ENCODE measurements at places on chromosomes 1 and 21.
A peak's percentile ranks its signal among the peaks of the same experiment; 100 is the strongest.

- DNase-seq, result peak; percentile 9
Measured at GRCh38 chr1:88509379-88509778, 174.7 kb upstream of the PKN2 start.

DNA sequence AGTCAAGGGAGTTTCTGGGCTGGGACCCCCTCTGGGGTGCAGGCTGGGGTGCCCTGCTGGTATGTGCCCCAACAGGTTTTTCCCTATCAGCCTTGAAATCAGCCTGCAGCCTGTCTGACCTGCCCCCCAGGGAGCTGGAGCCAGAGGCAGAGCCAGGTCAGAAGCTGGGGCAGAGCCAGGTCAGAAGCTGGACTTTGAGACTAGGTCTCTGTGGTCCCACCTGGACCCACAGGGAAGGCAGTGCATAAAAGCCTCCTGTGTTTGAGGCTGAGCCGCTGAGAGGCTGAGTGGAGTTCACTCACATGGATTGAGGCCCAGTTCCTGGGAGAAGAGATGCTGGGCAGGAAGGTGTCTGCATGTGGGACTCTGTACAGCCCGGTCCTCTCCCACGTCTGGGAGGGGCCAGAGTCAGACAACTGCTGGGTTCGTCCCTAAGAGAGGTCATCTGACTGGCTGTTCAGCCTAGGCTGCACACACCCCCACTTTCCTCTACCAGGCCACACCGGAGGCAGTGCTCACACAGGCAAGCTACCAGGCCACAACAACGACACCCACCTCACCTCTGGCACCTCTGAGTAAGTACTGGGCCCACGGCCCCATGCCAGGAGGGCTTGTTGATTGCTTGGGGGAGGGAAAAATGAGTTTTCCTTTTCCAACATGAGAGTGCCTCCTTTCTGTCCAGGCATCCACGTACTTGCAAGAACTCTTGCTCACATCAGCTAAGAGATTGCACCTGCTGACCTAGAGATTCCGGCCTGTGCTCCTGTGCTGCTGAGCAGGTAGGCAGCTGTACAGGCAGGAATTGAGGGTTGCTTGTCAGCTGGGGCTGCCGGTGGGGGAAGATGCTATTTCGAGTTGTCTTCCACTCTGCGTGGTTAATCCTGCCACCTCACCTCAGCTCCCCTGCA is at the start of gene ANXA9:
TSS of gene ANXA9 (plus strand) at position 488 of the 908 bp plus-strand sequence. CDS start 814 bp downstream, outside the sequence.
- DNase-seq, result peak; percentile 30

- DNase-seq, result no peak
Measured at GRCh38 chr1:210938416-210938925, 195.5 kb downstream of the KCNH1 start.

DNA sequence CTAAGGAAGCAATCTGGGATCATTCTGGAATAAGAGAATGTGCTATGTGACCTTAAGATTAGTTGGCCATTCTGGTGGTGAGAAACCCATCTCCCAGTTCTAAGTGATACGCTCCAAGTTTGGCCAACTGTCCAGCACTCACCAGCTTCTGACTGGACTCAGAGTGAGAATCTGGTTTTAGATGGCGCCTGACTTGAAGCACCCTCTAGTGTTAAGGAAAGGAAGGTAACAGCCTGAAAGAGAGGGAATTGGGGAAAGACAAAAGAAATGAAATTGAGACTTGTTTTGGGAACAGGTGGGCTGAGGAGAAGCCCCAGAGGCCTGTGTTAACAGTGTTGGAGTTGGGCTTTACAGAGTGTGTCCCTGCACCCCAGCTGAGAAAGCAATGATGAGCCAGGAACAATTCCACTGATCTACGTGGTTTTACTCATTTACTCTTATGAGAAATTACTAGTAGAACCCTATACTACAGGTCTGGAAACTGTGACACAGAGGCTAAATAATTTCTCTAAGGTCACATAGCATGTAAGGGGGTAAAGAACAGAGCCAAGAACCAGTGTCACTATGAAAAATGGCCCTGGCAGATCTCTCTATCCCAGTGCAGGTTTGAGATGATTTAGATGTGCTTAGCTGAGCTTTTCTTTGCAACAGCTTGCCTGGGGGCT is 9.3 kb upstream of the FCAMR start:
- peak; percentile 48 for DNase-seq

GRCh38 chr1:245062741-245063305 is 92.0 kb upstream of the KIF26B start:
- DNase-seq, result no peak
